Immature natural killer cell (primary cell): ENCODE measurements at places on chromosomes 2 and 18.
A peak's percentile ranks its signal among the peaks of the same experiment; 100 is the strongest.

GRCh38 chr18:57004366-57005121 lies 142.3 kb upstream of the BOD1L2 start:
- peak; percentile 16 for DNase-seq
- H3K4me1 ChIP-seq: peaks cover 34% of the 10 kb centered on the region
- no peak overlapping the region for H3K4me3 ChIP-seq
- H3K36me3 ChIP-seq: peaks cover 11% of the 10 kb centered on the region
- H3K27ac ChIP-seq: peak overlapping the region; percentile 78
- no peaks in the 10 kb centered on the region for H3K27me3 ChIP-seq

GRCh38 chr2:8677646-8678592 lies 3.9 kb upstream of the ID2 start:
- H3K4me1 ChIP-seq: peaks cover 39% of the 10 kb centered on the region
- H3K4me3 ChIP-seq: peak overlapping the region; percentile 83
- peak; percentile 43 for DNase-seq
- peaks cover 22% of the 10 kb centered on the region for H3K36me3 ChIP-seq
- H3K27ac ChIP-seq: peak overlapping the region; percentile 78

DNA sequence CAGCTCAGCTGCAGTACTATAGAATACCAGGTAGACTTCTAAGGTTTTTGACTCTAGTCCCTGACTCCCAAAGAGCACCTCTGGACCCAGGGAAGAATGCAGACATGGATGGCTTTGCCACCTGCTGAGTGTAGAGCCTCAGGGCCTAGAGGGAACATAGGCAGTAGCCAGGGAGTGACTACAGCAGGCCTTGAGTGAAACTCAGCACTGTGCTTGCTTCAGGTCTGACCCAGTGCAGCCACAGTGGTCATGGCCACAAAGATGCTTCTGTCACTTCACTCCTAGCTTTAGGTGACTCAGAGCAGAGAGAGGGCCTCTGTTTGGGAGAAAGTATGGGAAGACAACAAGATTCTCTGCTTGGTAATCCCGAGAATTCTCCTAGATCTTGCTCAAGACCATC lies 162.2 kb upstream of the ITGA4 start:
- no peak overlapping the region for H3K4me3 ChIP-seq
- no peak for DNase-seq
- H3K27me3 ChIP-seq: peaks cover 4% of the 10 kb centered on the region
- peaks cover 9% of the 10 kb centered on the region for H3K4me1 ChIP-seq
- H3K36me3 ChIP-seq: peaks cover 47% of the 10 kb centered on the region
- H3K27ac ChIP-seq: no peak overlapping the region

DNA sequence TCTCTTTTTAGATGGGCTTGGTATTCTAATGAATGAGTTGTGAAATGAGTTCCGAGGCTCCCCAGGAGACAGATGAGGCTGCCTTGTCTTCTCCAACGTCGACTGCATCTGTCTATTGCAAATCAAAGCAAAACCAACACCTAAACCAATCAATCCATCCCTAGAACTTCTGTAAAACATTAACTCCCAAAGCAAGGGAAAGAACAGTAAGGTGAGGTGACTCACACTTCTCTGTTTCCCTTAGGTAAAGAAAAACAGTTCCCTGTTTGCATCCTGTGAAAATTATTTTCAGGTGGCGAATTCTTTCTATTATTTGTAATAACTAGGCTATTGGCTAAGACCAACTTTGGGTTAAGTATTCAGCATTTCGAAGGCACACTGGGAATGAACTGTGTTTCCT lies 249.4 kb downstream of the EPHA4 start:
- no peak overlapping the region for H3K27ac ChIP-seq
- no peaks in the 10 kb centered on the region for H3K36me3 ChIP-seq
- DNase-seq: no peak
- H3K4me1 ChIP-seq: no peaks in the 10 kb centered on the region
- H3K4me3 ChIP-seq: no peak overlapping the region

GRCh38 chr2:62197011-62197924 lies 1.4 kb downstream of the B3GNT2 start:
- peaks cover 20% of the 10 kb centered on the region for H3K27me3 ChIP-seq
- no peaks in the 10 kb centered on the region for H3K36me3 ChIP-seq
- peaks cover 50% of the 10 kb centered on the region for H3K4me1 ChIP-seq
- peak; percentile 46 for DNase-seq
